Activated T-cell treated with anti-CD3 and anti-CD28 coated beads for 48 hours (primary cell): ENCODE measurements at places on chromosomes 2 and 18.

- DNase-seq: no peak
Measured at GRCh38 chr2:57614988-57615387, 431.6 kb upstream of the VRK2 start.

GRCh38 chr2:48779019-48779716 lies 23.6 kb upstream of the LHCGR start:
- DNase-seq: no peak

- DNase-seq: no peak
Measured at GRCh38 chr2:205698286-205699268, 16.3 kb downstream of the NRP2 start.

DNA sequence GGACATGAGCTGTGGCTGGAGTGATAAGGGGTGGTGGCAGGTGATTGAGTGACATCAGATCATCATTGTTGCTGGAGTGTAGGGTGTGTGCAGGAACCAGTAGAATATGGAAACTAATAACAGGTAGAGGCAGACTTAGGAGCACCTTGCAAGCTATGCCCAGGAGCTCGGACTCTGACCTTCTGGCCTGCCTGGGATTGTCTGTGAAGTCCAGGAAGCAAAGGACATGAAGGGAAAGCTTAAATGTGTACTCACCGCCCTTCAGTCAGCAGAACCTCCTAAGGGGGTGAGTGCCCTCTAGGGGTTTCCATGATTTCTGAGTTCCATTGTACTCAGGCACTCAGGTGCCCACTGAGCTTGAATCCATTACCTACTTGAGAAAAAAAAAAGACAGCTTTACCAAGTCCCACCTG lies 104.2 kb downstream of the CRIM1 start:
- no peak for DNase-seq

DNA sequence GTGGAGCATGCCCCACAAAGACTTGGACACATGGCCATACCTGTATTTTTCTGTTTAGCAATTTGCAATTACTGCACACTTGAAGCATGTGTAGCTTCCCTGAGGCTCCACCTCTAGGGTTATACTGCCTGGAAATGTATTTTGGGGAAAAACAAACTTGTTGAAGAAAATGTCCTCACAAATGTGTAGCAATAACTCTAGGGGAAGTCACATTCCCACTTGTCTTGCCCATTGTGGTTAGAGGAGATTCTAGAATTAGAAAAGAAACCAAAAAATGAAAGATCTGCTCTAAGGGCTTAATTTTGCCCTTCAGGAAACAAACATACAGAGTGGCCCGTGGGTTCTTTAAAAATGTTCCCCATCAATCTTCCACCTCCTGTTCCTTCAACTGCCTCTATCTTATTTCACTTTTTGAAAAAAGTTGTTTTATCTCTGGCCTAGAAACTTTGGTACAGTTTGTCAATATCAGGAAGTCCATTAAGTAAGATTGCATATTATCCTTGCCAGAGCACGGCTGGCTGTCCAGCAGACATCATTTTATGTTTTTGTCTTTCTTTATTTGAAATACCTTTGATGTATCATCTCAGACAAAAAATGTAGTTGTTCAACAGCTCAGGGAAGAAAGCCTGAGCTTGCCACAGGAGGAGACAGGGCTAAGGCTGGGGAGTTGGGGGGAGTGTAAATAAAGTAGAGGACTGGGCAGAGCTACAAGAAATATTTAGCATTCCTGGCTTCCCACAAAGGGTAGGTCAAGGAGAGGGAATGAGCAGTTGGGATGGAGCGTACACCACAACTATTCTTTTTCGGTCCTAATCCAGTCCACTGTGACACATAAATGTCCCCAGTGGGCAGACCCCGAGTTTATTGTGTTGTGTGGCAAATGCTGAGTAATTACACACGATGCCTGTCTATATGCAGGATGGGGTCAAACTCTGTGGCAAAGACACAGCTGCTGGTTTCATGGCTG lies 96.8 kb upstream of the CDC42EP3 start:
- DNase-seq: no peak

GRCh38 chr2:223003191-223003590 lies 48.8 kb upstream of the KCNE4 start:
- DNase-seq: no peak

- DNase-seq: no peak
Measured at GRCh38 chr2:138964418-138964817, 184.2 kb upstream of the NXPH2 start.

GRCh38 chr2:85868822-85869221 lies 20.0 kb downstream of the ST3GAL5 start:
- no peak for DNase-seq

DNA sequence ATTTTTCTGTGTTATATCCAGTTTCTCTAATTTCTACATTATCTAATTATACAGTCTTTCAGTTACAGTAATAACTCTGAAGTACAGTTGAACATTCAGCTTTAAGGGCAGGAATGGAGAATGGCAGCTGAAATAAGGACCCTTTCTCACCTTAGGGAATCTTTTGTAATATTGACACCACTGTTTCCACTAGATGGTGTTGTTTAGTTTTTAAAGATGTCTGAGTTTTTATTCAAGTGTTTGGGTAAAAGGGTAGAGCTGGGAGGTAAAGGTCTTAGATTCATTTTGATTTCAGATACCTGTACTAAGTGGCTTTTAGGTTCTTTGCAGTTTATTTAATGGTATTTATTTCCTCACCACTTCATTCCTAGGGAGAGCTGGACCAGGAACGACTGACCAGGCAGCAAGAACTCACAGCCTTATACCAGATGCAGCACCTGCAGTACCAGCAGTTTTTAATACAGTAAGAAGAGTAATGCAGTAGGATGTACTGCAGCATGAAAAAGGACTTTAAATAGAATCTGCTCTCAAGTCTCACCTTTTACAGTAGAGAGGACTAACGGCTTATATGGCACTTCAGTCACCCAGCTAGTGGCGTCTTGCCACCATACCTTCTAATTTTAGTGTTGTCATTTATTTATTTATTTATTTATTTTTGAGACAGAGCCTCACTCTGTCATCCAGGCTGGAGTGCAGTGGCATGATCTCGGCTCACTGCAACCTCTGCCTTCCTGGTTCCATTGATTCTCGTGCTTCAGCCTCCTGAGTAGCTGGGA lies 33.2 kb upstream of the KCNJ13 start:
- DNase-seq: no peak

DNA sequence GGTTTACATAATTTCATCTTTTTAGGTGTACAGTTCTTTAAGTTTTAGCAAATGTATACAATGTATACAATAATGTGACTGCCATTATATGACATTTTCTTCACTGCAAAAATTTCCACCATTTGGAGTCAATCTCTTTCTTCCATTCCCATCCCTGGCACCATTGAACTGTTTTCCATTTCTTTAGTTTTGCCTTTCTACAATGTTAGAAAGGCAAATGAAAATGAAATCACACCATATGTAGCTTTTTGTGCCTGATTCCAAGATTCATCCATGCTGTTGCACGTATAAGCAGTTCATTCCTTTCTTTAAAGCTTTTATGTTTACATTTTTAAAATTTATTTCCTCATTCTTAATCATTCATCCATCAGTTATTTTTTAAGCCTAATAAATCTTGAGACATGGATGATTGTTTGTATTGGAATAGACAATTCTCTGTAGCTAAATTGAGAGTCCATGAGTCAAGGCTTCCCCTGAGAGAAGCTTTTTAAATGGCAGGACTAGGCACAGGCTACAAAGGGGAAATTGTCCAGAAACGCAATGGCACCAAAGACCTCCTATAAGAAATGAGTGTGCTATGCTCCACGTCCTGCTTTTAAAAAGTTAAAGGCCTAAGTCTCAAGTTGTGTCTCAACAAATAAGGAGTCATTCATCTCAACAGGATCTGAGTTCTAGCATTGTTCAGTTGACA lies 8.7 kb upstream of the COL5A2 start:
- DNase-seq: no peak
